Left hindlimb (tissue), 1 donor: ENCODE measurements at places on chromosomes 6 and 20.
A peak's percentile ranks its signal among the peaks of the same experiment; 100 is the strongest.

DNA sequence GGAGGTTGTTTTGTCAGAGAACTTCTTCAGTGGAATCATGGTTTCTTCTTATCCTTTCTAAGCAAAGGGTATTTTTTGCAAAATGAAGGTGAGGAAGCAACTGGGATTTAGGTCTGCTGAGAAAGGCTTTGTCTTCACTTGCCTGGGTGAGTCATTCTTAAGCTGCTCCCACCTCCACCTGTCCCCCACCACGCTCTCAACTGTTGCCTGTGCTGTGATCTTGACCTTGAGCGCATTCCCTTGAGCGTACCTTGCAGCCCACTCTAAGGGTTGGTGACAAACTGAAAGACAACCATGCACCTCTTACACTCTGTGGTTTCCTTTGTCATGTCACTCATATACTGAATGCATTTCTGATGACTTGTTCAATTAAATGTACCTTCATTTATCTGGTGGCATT, 641.1 kb downstream of the RNF144B start:
- no peak for DNase-seq

GRCh38 chr6:35076997-35077712, 64.0 kb downstream of the TCP11 start:
- DNase-seq: no peak

DNA sequence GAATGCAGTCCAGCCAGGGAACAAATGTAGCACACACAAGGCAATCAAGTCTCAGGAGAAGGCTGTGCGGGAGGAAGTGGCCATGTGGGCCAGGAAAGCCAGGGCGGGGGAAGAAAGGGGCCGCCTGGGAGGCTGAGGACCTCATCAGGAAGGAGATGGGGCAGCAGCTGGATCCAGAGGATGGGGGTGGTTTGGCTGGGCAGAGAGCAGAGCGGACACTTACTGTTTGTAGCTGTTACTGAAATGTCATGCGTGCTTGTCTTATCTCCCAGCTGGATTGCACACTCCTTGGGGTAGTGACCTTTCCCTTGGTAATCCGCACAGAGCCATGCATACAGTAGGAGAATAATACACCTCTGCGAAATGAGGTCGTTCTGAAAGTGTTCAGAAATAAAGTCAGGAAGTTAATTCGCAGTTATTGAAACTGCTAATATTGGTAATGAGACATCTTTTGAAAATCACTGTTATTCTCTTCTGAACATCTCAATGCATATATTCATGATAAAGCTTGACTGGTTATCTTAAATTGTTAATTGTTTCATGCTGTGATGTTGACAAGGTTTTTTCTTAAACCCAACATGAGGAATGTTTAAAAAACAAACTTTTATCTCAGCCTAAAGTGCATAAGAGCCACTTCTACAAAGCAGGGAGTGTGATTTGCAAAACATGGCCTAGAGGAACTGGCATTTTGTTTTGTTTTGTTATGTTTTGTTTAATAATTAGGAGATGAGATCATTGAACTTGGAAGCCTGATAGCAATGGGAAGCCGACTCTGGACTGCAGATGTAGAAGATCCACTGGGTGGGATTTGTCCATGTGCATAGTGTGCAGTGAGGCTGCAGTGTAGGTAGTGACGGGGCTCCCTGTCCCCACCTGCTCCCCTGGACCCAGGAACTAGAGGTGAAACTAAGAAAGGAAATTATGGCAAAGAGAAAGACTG, 18.0 kb upstream of the MAP3K4 start:
- DNase-seq: no peak

GRCh38 chr6:90173262-90173925, 123.2 kb downstream of the BACH2 start:
- no peak for DNase-seq

DNA sequence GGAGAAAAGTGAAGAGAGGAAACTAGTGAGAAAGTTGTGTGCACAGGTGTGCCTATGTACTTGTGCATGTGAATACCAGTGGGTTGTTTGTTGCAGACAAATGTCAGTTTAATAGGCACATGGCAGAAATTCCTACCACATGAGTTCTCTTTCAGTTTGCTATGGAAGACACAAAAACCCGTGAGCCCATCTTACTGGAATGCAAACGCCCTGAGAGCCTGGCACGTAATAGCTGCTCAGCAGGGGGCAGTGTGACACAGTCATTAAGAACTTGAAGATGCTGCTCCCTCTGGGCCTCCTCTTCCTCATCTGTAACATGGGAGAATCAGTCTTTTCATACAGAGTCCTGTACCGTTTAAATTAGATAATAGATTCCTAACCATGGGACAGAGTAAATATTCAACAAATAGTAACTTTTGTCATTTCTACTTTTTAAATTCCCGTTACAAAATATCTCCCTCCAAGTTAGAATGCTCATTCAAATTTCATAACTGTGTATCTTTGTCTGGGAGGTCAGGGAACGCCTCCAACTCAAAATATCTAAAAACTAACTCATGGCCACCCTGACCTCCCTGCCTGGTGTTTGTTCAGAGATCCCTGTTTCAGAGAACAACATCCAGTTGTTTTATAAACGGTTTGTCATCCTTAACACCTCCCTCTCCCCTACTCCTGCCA, 802.9 kb downstream of the MAFB start:
- peak; percentile 66 for DNase-seq

GRCh38 chr20:37315021-37315451, 25.6 kb downstream of the MANBAL start:
- DNase-seq: peak; percentile 64

DNA sequence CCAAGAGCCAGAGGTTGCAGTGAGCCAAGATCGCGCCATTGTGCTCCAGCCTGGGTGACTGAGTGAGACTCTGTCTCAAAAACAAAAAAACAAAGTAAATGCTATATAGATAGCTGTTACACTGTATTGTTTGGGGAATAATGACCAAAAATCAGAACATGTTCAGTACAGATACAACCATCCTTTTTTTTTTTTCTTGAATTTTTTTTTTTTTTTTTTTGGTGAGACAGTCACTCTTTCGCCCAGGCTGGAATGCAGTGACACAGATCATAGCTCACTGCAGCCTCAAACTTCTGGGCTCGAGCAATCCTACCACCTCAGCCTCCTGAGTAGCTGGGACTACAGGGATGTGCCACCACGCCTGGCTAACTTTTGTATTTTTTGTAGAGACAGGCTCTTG, 63.7 kb downstream of the BCAS4 start:
- DNase-seq: no peak

GRCh38 chr6:84546427-84546914, 217.9 kb downstream of the TBX18 start:
- peak; percentile 43 for DNase-seq

DNA sequence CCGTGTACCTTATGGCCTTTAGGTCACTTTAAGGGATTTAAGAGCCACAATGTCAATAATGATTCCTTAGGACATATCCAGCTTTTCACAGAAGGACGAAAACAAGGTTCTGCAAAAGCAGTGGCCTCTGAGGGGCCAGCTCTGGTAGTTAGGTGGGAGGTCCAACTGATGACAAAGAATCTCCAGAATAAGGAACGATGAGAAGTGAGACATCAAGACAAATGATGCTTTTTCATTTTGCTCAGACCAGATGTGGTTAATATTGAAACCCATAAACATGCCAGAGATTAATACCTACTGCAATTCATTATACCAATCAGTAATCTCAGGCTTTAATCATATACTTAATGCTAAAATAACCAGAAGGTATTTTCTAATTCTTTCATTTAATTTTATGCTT, 1.9 kb downstream of the C6orf58 start:
- DNase-seq: no peak

GRCh38 chr20:58224974-58225373, 3.5 kb downstream of the ANKRD60 start:
- peak; percentile 10 for DNase-seq
